NCI-H1930 (cell line): ENCODE measurements at places on chromosomes 3 and 15.

GRCh38 chr3:33128706-33129105 lies 14.9 kb downstream of the CRTAP start:
- DNase-seq = no peak

- no peak for DNase-seq
Measured at GRCh38 chr15:101562428-101563059, 73.0 kb upstream of the PCSK6 start.

DNA sequence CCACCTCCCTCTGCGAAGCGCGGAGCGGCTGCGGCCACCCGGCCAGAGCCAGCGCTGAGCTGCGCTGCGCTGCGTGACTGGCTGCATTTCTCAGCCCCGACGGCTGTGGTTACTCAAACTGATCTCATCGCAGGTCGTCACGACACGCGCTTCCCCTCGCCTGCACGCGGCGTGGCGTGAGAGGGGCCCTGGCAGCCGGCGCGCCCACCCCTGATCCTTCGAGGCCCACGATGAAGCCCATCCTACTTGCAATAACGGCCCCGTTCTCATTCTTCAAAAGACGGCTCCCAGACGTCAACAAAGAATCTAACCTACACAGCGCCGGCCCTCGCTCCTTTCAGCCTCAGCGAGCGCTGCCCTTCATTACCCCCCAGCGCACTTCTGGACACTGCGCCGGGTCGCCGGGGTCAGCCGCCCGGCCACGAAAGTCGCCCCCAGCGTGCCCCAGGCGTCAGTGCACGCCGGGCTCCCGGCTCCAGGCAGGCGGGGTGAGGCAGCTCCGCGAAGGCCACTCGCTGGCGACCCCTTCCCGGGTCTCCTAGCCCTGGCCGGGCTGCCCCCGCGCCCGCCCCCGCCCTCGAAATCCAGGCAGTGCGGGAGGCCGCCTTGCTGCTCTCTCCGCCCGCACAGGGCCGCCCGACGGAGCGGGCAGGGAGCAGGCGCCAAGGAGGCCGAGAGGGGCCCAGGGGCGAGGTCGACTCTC lies 9.9 kb upstream of the LEKR1 start:
- no peak for DNase-seq

- no peak for DNase-seq
Measured at GRCh38 chr15:81776976-81777375, 268.8 kb downstream of the MEX3B start.

- no peak for DNase-seq
Measured at GRCh38 chr3:112782491-112782890, 64.2 kb downstream of the CD200R1L start.

GRCh38 chr3:127974226-127974625 lies 59.2 kb downstream of the KBTBD12 start:
- no peak for DNase-seq

DNA sequence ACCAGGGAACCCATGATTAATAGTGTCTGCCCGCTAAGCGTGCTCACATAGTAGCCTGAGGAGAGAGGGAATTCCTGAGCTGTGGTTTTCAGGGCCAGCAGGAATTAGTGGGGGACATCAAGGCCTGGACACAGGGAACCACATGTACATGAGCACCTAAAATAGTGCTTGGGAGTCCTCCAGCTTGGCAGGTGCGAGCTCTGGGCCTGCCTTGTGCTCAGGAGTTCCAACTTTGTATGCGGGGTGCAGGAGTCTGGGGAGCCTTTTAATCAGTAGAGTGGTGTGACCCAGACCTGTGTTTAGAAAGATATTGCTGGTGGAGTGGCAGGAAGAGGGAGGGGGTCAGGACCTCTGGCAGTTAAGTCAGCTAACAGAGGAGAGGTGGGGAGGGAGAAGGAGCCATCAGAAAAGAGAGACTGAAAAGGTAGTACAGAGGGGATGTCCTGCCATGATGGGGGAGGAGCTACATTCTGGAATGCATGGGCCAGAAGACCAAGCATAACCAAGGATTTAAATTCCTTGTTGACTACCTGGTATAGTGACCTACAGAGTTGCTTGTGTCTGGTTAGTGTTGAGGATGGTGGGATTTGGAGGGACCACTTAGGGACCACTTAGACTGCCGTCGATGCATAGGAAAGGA lies 1.9 kb downstream of the DAG1 start:
- no peak for DNase-seq

DNA sequence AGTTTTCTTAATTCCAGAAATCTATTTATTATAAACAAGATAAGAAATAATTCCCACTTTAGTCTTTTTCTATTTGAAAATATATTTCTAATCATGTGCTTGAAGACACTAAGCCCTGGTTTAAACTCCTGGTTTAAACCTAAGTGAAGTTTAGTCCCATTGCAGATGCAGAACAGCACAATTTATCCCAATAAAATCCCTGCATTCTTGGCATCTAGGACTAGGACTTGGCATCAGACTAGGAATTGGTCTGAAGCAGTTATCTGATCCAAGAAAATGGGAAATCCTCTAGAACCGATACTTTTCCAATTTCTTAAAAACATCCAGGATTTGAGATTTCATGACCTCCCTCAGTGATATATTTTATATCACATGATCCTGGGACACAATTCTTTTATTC lies 168.8 kb upstream of the VEPH1 start:
- DNase-seq = no peak
